ENCODE measurements at places on chromosomes 2 and 18.

DNA sequence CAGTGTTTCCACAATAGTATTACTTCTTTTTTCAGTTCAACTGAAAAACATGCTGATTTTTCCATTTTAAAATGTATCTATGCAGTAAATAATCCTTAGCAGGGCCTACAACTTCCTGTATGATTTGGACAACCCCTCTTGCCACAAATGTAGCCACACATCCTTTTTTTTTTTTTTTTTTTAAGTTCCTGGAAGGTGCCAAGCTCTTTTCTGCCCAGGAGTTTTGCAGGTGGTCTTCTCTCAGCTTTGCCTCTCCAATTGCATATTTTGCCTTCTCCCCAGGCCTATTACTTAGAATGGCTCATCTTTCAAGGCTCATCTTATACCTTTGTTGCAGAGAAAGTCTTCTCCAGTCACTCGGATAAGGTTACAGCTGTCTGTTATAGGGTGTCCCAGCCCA is 11.6 kb downstream of the KLHL14 start:
- no peak for DNase-seq

GRCh38 chr2:618005-618404 is 59.2 kb downstream of the TMEM18 start:
- DNase-seq, result no peak

- DNase-seq, result no peak
Observed at GRCh38 chr2:20651731-20652099, 817 bp upstream of the HS1BP3 start.

- DNase-seq, result no peak
Observed at GRCh38 chr2:231489990-231490389, 25.7 kb upstream of the NCL start.

GRCh38 chr2:54420524-54421172 is 35.5 kb upstream of the SPTBN1 start:
- DNase-seq, result no peak

DNA sequence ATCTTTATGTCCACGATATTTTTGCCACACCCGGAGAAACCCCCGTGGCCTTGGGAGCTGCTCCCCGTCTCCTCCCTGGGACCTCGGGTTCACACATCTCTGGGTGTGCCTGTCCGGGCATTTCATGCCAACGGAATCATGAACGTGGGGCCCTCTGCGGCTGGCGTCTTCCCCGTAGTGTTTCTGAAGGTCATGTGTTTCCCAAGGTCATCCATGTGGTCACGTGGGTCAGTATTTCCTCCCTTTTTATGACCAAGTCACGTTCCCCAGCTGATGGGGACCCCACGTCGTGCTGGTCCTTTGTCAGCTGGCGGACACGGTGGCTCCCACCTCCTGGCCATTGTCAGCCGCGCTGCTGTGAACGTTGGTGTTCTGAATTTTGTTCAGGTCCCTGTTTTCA is 135.7 kb downstream of the NFATC1 start:
- no peak for DNase-seq

- no peak for DNase-seq
Observed at GRCh38 chr2:67075530-67076238, 321.4 kb upstream of the ETAA1 start.

GRCh38 chr2:75431763-75432162 is 129.0 kb downstream of the EVA1A start:
- DNase-seq, result no peak

DNA sequence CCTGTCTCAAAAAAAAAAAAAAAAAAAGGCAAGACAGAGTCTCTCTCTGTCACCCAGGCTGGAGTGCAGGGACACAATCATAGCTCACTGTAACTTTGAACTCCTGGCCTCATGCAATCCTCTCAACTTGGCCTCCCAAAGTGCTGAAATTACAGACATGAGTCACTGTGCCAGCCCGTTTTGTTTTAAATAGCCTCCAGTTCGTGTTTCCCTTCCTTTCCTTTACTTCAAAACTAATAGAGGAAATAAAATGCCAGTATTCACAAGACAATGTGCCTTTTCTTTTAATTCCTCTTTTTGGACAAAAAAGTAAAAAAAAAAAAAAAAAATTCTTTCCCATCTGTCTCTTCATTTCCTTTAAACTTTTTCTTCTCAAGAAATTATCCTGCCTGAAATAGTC is 54.5 kb upstream of the ACMSD start:
- DNase-seq, result no peak

DNA sequence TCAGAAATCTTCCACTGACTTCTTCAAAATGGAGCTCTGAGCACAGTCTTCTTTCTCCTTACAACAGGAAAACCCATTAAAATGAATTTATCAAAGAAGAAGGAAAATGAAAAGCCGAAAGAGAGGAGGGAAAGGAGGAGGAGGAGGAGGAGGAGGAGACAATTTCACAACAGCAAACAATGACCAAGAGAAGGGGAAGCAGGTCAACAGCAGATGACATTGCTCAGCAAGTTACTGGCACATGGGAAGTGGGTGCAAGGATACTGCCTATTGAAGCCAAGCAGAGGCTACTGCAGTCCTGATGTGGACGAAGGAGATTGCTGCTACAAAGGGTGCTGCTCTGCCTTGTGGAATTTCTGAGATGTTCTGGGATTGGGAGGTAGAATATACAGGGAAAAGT is 268.2 kb upstream of the FBXO11 start:
- no peak for DNase-seq

DNA sequence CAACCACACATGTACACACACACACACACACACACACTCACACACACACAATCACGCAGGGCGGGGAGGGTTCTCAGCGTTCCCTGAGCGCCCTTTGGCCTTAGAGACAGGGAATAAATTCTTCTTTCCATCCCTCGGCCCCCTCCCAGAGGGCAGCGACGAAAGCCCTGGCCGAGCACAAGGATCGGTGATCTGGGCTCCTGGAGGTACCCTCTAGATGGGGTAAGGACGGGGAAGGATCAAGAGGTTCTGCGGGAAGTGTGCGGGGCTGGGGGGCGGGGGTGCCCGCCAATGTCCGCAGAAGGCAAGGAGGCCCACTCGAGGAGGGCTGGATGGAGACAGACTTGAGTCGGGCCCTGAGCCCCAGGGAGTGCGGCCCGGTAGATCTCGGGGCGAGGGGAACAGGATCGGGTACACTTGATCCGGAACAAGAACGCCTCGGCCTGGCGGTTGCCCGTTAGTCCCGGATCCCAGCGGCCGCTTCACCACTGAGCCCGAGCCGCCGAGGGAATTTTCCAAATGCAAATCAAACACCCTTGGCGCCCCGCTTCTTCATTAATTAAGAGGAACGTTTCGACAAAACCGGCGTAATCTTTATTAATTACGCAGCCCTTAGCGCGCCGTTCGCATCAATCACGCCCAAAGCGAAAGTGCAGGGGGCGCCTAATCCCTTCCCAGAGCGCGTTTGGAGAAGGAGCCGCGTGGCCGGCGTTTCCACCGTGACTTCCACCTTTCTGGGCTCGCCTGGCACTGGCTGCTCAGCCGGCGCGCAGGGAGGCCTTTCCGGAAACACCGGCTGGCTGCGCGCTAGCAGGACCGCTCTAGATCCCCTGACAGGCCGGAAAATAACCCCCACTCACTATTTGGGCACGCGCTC is 7.0 kb upstream of the PAX3 start:
- no peak for DNase-seq

- DNase-seq, result peak; percentile 46
Observed at GRCh38 chr18:63339920-63340484, 20.4 kb upstream of the BCL2 start.

GRCh38 chr2:57867730-57868129 is 178.9 kb upstream of the VRK2 start:
- DNase-seq, result no peak

DNA sequence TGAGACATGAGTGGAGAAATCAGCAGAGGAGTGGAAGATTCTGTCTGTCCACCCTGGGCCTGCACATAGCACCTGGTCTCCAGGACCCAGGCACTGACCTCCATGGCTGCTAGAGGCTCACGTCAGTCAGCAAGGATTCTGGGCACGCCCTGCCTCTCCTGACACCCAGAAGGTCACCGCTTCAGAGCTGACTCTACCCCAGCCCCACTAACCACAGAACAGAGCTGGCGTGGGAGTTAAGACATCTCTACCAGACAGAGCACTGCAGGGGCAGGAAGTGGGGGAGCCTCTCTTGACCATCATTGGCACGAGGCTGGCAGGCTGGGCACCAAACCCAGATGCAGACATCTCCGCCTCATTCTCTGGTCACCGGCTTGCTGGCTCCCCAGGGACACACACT is 3.0 kb downstream of the ADCY3 start:
- DNase-seq, result no peak

- no peak for DNase-seq
Observed at GRCh38 chr2:213220967-213221603, 63.2 kb upstream of the SPAG16 start.

DNA sequence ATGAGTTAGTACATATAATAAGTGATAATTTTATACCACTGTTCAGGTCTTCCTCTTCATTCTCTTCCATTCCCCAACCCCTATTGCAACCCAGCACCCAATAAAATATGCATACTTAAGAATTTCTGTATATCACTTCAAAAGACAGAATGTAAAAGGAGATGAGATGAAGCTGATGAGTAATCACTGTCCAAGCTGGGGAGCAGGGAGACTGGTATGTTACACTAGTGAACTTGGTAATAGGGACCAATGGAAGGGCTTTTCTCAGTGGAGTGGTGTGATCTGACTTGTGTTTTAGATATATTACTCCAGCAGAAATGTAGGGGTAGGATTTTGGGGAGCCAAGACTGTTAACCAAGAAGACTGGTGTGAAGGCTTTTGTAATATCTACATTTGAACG is 18.0 kb upstream of the ARHGAP28 start:
- DNase-seq, result no peak

GRCh38 chr2:179991344-179991743 is 15.8 kb downstream of the CWC22 start:
- no peak for DNase-seq

GRCh38 chr2:157193461-157193860 is 64.0 kb upstream of the GALNT5 start:
- no peak for DNase-seq

- DNase-seq, result no peak
Observed at GRCh38 chr2:185894223-185894622, 155.6 kb downstream of the FSIP2 start.

DNA sequence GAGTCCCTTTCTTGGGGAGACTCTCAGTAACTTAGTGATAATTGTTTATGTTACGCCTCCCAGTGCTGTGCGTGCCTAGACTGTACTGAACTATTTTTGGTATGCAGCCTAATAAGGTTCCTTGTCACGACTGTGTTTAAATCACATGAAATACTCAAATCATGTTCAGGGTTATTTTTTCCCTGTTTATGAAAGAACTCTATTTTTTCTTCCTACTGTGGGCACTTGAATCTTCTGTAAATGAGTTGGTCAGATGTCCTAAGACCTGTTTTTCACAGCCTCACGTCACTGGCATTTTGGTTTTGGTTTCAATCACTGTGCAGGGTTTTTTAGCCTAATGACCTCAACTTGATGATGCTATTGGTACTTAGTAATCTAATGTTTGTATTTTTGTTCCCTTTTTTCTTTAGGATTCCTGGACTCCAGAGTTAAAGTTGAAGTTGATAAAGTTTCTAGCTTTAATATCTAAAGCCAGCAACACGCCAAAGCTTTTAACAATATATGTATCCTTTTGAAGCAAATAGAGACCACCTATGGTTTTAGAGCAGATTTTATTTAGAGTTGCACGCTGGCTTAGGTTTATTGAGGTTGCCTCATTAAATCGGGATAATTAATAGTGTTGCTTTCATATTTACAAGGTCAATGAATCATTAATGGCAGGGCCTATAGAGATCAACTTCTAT is 24.0 kb downstream of the ARMC9 start:
- no peak for DNase-seq

- DNase-seq, result no peak
Observed at GRCh38 chr2:3427272-3427671, 47.8 kb downstream of the TRAPPC12 start.

DNA sequence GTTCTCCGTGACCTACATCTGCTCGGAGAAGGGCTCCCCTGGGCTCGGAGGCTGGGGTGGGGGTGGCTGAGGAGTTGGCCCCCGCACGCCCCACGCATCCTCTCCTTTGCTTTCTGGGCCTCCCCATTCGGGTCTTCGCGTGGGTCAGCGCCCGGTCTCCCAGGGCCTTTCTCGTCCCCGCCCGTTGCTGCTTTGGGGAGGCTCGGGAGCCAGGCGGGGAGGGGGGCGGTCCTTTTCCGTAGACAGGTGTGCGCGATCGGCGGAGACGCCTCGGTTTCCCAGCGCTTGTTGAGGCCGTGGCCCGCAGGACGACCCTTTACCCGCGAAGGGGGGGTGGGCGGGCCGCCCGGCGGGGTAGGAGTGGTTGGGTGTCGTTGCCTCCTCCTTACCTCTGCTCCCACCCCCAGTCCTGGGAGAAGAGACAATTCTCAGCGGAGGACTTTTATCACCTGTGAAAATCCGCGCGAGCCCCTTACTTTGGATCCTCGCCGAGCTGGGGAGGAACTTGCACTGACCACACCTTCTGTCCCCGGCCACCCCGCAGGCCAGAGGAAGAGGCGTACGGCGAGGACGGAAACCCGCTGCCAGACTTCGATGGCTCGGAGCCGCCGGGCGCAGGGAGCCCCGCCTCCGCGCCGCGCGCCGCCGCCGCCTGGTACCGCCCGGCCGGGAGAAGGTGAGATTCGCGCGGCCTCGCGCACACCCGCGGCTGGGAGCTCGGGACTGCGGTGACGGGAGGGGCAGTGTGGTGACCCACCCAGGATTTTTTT is 2.6 kb downstream of the ADCYAP1 start:
- no peak for DNase-seq

DNA sequence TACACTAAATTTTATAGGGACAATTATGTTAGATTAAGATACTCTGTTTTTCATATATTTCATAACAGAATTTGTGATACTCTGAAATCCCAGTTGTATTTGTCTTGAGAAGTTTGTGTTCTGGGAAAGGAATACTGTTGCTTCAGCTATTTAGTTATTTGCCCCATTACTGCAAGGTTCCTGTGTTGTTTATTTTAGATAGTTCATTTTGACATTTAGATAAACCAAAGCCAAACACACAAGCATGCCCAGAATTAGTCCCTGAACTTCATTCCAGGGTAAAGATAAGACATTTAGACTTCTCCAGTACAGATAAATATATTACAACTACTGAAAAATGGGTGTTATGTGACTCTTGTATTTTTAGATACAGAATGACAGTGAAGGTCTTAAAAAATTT is 74.7 kb downstream of the BMPR2 start:
- DNase-seq, result no peak

- DNase-seq, result no peak
Observed at GRCh38 chr18:80004600-80005342, 16.4 kb upstream of the TXNL4A start.

- DNase-seq, result no peak
Observed at GRCh38 chr2:114727012-114727411, 284.6 kb downstream of the DPP10 start.

DNA sequence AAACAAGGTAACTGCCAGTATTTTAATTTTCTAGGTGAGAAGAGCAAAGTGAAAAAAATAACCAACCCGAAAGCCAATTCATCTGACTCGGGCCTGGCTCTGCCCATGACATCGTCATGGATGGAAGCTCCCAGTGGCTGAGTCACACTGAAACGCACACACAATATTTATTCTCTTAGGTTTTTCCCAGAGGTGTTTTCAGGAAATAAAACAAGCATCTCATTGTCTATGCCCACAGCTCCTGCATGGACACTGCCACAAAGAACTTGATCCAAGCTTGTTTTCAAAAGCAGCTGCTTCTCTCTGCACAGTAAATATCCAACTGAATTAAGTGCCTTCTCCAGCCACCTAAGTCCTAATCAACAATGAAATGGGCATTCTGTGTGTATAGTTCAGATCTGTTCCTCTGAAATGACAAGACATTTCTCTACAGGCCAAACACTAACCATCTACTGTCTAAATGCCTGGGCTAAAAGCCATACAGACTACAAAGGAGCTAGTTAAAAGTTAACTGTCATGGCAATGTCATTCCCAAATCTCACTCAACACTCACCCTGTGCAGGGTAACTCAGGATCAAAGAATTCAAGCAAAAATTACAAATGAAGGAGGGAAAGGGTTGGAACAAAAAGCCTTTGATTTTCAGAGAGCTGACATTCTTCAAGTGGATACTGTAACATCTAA is 62.9 kb downstream of the RPL31 start:
- no peak for DNase-seq
